B cell (primary cell): ENCODE measurements at places on chromosomes 6 and 20.

DNA sequence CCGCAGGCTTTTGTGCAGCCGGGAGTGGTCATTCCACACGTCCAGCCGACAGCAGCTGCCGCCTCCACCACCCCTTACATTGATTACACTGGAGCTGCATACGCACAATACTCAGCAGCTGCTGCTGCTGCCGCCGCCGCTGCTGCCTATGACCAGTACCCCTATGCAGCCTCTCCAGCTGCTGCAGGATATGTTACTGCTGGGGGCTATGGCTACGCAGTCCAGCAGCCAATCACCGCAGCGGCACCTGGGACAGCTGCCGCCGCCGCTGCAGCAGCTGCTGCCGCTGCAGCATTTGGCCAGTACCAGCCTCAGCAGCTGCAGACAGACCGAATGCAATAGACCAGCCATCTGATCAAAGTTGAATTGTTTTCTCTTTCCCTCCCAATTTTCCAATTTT is 10.6 kb downstream of the RBM24 start:
- no peak overlapping the region for H3K27ac ChIP-seq
- no peaks in the 10 kb centered on the region for H3K36me3 ChIP-seq
- H3K27me3 ChIP-seq: no peaks in the 10 kb centered on the region
- no peaks in the 10 kb centered on the region for H3K4me1 ChIP-seq
- H3K4me3 ChIP-seq: no peak overlapping the region

- H3K27ac ChIP-seq: no peak overlapping the region
- no peak for DNase-seq
- H3K4me1 ChIP-seq: no peaks in the 10 kb centered on the region
- H3K27me3 ChIP-seq: peaks cover 9% of the 10 kb centered on the region
- H3K36me3 ChIP-seq: no peaks in the 10 kb centered on the region
- H3K4me3 ChIP-seq: no peak overlapping the region
Observed at GRCh38 chr6:105102186-105102585, 77.6 kb downstream of the POPDC3 start.

DNA sequence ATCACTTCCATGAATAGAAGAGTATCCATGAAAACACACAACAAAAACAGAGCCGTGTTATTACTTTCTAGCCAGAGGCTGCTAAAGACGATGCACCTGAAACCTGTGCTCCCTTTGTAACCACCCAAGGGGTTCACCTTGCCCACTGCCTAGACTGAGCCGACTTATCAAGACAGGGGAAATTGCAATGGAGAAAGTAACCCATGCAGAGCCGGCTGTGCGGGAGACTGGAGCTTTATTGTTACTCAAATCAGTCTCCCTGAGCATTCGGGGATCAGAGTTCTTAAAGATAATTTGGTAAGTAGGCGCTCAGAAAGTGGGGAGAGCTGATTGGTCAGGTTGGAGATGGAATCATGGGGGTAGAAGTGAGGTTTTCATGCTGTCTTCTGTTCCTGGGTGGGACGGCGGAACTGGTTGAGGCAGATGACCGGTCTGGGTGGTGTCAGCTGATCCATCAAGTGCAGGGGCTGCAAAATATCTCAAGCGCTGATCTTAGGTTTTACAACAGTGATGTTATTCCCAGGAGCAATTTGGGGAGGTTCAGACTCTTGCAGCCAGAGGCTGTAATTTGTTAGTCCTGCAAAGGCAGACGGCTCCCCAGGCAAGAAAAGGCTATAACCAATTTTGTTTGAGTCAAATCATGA is 366.6 kb downstream of the PREX1 start:
- H3K27me3 ChIP-seq: no peaks in the 10 kb centered on the region
- H3K4me3 ChIP-seq: no peak overlapping the region
- no peaks in the 10 kb centered on the region for H3K36me3 ChIP-seq
- no peak overlapping the region for H3K27ac ChIP-seq
- DNase-seq: no peak

DNA sequence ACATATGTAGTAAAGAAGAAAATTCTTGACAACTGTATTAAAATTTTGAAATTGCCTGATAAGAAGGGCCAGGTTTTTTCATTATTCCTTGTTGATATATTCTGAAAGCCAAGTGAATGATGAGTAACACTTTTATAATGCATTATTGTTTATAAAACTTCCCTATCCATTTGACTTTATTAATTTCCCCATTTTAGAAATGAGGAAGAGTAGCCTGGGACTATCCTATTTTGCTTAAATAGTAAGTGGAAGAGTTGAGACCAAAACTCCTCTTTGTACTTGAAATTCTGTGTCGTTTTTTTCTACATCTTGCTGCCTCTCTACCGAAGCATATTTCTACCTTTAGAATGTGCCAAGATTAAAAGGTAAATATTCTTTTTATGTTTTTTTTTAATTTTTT is 39.7 kb downstream of the TRMT11 start:
- DNase-seq: no peak
- no peak overlapping the region for H3K27ac ChIP-seq
- H3K36me3 ChIP-seq: peaks cover 49% of the 10 kb centered on the region
- no peak overlapping the region for H3K4me3 ChIP-seq

DNA sequence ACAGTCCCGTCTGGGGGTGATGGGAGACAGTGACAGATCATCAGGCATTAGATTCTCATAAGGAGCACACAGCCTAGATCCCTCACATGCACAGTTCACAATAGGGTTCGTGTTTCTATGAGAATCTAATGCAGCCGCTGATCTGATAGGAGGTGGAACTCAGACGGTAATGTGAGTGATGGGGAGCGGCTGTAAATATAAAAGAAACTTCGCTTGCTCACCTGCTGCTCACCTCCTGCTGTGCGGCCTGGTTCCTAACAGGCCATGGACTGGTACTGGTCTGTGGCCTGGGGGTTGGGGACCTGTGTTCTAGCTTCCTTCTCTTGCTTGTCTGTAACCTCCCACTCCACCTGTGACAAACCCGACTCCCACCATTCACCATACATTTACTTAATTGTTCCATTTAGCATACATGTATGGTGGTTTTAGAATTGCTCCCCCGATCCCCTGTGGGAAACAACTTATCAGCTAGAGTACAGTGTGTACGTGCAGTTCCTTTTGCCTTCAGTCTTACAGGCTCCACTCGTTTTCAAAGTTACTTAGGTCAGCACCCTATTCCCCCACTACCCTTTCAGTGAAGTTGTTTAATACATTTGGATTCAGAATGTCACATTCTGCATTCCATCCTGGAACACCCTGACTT is 4.0 kb downstream of the MANBAL start:
- no peak for DNase-seq
- H3K4me1 ChIP-seq: peaks cover 36% of the 10 kb centered on the region
- no peak overlapping the region for H3K4me3 ChIP-seq
- peaks cover 29% of the 10 kb centered on the region for H3K36me3 ChIP-seq
- H3K27me3 ChIP-seq: no peaks in the 10 kb centered on the region

GRCh38 chr6:70790483-70791224 is 123.0 kb downstream of the SMAP1 start:
- no peak overlapping the region for H3K27ac ChIP-seq
- DNase-seq: no peak
- H3K4me3 ChIP-seq: no peak overlapping the region
- H3K36me3 ChIP-seq: no peaks in the 10 kb centered on the region
- no peaks in the 10 kb centered on the region for H3K27me3 ChIP-seq

DNA sequence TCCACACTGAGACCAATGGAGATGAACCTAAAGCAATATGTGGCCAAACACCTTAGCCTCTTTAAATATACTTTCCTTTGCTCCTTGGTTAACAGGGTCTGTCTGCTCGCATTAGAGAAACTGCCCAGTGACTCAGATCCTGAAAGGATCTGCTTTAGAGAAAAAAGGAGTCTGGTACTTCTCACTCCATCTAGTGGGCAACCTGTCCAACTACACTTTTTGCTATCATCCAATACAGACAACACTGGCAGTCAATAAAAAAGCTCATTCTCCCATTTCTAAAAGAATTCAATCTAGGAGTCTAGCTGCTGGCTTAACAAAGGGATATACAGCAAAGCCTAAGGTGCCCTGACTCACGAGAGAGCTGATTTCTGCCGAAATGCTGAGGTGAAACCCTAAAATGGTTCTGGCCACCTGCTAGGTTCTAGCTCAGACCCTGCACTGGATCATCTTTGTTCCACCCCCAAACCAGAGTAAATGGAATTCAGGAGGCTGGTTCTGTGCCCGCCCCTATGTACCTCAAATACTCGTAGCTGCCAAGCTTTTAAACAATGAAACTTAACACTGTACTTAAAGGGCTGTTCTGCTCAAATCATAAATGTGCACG is 11.5 kb downstream of the GNL1 start:
- H3K36me3 ChIP-seq: no peaks in the 10 kb centered on the region
- H3K27me3 ChIP-seq: no peaks in the 10 kb centered on the region
- H3K4me1 ChIP-seq: peaks cover 18% of the 10 kb centered on the region
- H3K27ac ChIP-seq: no peak overlapping the region
- DNase-seq: peak; percentile 67

GRCh38 chr6:105824732-105825131 is 261.4 kb upstream of the PRDM1 start:
- H3K4me1 ChIP-seq: peaks cover 4% of the 10 kb centered on the region
- H3K4me3 ChIP-seq: no peak overlapping the region
- DNase-seq: no peak

- peak; percentile 75 for DNase-seq
- no peak overlapping the region for H3K4me3 ChIP-seq
- no peak overlapping the region for H3K27ac ChIP-seq
- H3K27me3 ChIP-seq: no peaks in the 10 kb centered on the region
- peaks cover 7% of the 10 kb centered on the region for H3K4me1 ChIP-seq
Observed at GRCh38 chr20:19784511-19785172, 26.6 kb downstream of the RIN2 start.

DNA sequence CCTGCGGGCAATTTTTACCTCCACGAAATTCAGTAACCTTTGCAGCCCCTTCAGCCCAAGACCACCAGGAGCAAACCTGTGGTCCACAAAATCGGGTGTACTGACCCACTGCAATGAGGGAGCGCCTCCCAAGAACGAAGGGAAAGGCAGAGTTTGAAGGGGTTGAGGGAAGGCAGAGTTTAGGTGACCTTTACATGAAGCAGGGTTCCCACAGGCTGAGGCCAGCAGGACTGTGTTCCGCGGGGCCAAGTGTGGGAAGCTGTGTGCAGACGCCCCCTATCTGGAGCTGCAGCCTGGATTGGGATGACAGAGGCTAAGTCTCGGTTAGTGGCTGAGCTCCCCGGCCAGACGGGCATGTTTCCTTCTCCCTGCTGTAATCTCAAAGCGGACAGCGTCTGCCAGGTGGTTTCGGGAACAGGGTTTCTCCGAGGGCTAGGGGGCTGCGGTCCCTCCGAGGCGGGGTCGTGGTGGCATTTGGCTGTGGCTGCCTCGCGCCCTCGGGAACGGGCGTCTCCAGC is 826 bp upstream of the PYGB start:
- no peak overlapping the region for H3K27ac ChIP-seq
- DNase-seq: no peak
- peaks cover 2% of the 10 kb centered on the region for H3K36me3 ChIP-seq
- H3K4me1 ChIP-seq: peaks cover 18% of the 10 kb centered on the region

DNA sequence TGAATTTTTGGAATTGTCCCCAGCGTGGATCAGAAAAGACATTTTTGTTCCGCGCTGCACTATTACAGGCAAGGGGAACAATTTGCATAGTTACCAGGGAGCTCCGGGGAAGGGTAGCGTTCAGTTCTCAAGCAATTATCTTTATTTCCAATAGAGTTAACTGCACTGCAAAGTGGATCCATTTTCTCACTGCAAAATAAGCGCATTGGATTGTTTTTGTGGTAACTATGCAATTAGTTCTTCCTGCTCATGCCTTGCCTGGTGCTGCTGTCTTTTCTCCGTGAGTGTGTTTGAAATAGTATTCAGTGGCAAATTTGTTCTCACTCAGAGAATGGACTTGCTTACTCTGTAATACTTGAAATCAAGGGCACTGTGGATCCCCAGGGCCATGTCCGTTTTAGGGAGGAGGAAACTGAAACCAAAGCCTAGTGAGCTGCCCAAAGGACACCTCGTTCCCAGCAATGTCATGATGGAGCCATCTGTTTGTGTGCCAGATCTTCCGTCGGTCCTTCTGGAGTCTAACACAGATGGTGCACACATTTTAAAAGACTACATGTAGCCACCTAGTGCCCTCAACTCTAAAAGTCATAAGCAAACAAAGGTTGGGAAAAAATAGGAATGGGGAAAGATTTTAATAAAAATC is 7.4 kb upstream of the PCK1 start:
- H3K27ac ChIP-seq: no peak overlapping the region
- H3K4me1 ChIP-seq: no peaks in the 10 kb centered on the region
- DNase-seq: no peak
- no peaks in the 10 kb centered on the region for H3K27me3 ChIP-seq
- H3K4me3 ChIP-seq: no peak overlapping the region

- H3K27me3 ChIP-seq: no peaks in the 10 kb centered on the region
- no peak overlapping the region for H3K4me3 ChIP-seq
- H3K27ac ChIP-seq: no peak overlapping the region
Observed at GRCh38 chr20:19074356-19074755, 138.1 kb upstream of the SLC24A3 start.

- DNase-seq: no peak
- no peak overlapping the region for H3K4me3 ChIP-seq
- no peaks in the 10 kb centered on the region for H3K36me3 ChIP-seq
Observed at GRCh38 chr6:131660195-131660594, 23.1 kb downstream of the ENPP3 start.

DNA sequence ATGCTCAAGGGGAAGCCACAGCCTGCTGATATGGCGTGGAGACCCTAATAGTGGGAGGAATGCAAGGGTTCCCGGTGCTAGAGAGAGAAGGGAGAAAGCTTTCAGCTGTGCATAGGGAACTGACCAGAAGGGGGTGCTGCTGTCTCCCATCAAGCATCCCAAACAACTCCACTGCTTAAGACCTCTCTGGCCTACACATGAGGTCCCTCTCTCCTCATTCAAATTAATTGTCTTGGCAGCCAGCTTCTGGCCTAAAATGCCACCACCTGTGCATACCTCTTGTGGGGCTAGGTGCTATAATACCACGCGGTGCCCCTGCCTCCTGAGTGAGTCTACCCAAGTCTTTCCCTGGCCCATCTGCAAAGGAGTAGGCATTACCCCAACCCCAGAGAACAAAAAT is 14.5 kb downstream of the ADISSP start:
- H3K4me1 ChIP-seq: peaks cover 12% of the 10 kb centered on the region
- no peaks in the 10 kb centered on the region for H3K36me3 ChIP-seq
- no peak overlapping the region for H3K27ac ChIP-seq
- no peaks in the 10 kb centered on the region for H3K27me3 ChIP-seq
- peak; percentile 72 for DNase-seq

DNA sequence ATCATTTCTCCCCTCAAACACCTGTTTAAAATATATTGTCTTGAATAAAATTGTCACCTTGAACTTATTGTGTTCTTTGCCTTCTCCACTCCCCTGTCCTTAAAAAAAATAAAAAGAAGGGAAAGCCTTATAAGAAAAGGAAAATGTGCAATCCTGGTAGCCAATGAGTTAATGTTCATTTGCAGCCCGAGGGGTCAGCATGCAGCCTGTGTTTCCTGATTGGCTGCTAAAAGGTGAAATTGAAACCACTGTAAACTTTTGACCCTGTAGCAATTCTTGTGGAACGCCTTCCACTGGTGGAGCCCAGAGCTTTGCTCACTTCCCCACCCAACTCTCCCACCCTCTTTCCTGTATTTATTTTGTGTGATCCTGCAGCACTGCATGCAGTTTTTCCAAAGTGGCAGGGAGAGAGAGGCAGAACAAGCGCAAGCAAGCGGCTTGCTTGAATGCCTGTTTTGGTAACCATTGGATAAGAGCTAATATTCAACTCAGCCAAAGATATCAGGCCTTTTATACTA is 74.9 kb downstream of the NCOA3 start:
- H3K27ac ChIP-seq: peak overlapping the region; percentile 58
- no peaks in the 10 kb centered on the region for H3K27me3 ChIP-seq
- H3K4me3 ChIP-seq: peak overlapping the region; percentile 50
- H3K4me1 ChIP-seq: peaks cover 77% of the 10 kb centered on the region
- H3K36me3 ChIP-seq: peaks cover under 1% of the 10 kb centered on the region

- peak overlapping the region; percentile 85 for H3K27ac ChIP-seq
- H3K36me3 ChIP-seq: no peaks in the 10 kb centered on the region
- H3K4me1 ChIP-seq: peaks cover 29% of the 10 kb centered on the region
Observed at GRCh38 chr6:26044140-26045064, 42.8 kb upstream of the HFE start.
